ENCODE measurements at places on chromosomes 1 and 21.

- DNase-seq, result peak; percentile 19
Observed at GRCh38 chr1:11784993-11785769, 20.6 kb downstream of the MTHFR start.

DNA sequence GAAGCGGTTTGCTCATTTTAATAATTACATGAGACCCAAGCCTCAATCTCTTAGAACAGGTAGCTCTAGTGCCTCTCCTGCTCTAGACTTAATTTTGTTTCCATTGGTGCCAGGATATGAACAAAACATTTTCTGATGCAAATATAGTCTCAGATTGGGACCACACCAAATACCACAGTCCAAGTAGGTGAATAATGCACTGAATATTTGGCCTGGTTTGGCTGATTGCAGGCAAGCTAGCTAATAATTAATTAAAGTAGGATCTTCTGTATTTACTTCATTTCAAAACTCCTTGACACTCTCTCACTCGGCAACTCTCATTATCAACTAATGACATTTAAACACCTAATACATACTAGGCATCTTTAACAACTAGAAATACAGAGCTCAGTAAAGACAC lies 219.6 kb downstream of the LTN1 start:
- no peak for DNase-seq

DNA sequence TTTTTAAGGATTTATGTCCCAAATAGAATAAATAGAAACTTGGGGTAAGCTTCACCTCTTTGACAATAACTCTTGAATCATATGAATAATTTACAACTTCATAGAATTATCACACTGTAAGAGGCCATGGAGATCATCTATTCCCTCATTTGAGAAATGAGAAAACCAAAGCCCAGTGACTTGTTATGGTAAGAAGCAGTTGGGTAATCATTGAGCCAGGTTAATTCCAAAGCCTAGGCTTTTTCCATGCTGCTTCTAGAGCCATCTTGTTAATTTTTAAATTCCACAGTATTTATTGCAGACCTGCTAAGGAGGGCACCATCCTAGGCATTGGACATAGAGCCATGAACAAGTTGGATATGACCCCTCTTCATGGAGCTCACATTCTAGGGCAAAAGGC lies 160.5 kb downstream of the CDC7 start:
- DNase-seq, result no peak

DNA sequence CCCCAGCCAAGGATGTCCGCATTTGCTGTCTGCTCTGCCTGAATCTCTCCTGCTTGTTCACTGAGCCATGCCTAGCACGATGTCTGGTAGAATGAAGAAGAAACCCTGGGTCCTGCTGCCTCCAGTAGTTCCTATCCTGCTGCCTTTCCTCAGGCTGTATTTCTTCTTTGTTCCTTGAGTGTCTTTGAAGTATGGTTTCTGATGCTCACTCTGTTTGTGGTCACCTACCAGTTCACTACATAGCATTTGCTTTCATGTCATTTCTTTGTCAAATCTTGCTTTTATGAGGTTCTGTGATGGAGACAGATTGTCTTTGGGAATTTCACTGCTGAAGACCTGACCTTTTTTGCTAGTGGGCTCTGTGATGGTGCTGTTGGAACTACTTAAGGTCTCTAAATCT lies 5.9 kb downstream of the UCK2 start:
- no peak for DNase-seq

- no peak for DNase-seq
Observed at GRCh38 chr1:20507248-20507563, 745 bp downstream of the MUL1 start.

DNA sequence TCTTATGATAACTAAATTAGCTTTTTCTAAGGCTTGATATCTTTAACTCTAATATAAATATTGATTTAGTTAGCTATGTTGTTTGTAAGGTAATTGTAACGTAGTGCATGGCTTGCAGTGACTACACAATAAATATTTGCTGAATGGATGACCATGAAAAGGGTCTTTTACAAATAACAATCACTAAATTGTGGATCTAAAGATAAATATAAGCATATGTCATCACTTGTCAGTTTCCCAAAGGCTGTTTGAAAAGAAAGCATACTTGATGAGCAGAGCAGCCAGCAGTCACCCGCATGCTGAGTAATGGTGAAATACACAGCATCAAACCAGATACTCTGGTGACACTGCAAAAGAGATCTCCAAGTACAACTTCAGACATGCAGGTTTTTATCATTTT lies 92.5 kb upstream of the FMN2 start:
- DNase-seq, result no peak

- no peak for DNase-seq
Observed at GRCh38 chr1:191910245-191910644, 248.0 kb upstream of the RGS18 start.

DNA sequence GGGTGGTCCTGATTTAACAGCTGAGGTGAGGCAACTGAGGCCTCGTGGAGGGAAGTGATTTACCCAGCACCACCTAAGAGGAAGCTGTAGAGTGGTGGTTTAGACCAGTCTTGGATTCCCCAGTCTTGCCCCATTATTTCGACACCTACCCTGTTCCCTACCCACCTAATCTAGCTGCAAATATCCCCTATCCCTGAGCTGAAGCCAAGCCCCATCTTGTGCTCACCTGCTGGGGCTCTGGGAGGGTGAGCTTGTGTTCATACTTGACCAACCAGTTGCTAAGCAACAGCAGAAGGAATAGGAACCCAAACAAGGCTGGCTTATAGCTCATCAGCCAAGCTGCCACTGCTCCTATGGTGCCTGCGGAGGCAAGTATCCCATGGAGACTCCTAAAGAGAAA lies 2.0 kb downstream of the TEX46 start:
- no peak for DNase-seq

DNA sequence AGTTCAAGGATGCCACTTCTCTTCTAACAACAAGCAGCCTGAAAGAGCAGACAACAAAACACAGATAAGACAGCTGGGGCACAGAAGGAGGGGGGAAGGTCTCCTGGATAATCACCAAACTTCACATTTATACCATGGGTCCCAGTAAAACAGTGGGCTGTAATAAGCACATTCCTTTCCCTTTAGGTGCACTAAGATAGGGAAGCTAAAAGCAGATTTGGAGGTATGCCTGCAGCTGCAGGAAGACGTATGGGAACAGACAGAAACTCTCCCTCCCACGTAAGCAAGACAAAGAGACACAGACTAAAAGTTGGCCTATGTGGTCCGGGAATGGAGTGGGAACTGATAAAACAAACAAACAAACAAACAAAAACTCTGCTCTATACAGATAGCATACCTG lies 612.1 kb downstream of the MRPL39 start:
- no peak for DNase-seq

- DNase-seq, result no peak
Observed at GRCh38 chr1:72013161-72013560, 269.2 kb downstream of the NEGR1 start.

GRCh38 chr1:22052115-22053016 lies at the start of gene CDC42:
TSS of gene CDC42 (plus strand) at chr1:22052709. CDS start at chr1:22078479, 25,770 bp downstream.
- peak; percentile 86 for DNase-seq

DNA sequence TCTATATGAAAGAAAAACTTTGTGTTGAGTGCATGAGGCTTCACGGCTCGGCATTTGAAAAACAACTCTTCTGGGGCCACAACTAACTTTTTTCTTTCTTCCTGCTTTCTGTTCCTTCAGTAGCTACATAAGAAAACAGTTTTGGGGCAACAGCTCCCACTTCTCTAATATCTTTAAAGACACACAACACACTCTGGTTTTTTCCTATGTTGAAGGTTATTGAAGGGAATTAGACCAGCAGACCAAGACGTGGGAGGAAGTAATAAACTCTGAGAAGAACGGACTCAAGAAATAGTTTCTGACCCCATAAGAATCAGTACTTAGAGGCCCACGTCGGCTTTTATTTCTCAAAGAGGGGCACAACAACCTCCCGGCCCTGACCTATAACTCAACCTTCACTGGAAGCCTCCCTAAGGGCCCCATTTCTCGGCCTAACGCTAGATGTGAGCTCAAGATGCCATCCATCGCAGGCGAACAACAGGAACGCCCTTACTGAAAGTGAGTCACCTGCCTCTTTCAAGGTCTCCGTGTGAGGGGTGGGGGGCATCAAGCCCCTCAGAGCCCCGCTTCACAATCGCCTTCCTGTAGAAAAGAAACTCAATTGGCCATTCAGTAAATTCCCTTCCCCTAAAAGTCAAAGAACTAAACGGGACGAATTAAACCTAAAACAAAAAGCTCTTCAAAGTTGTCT lies 844 bp downstream of the ZMYM6 start:
- no peak for DNase-seq

DNA sequence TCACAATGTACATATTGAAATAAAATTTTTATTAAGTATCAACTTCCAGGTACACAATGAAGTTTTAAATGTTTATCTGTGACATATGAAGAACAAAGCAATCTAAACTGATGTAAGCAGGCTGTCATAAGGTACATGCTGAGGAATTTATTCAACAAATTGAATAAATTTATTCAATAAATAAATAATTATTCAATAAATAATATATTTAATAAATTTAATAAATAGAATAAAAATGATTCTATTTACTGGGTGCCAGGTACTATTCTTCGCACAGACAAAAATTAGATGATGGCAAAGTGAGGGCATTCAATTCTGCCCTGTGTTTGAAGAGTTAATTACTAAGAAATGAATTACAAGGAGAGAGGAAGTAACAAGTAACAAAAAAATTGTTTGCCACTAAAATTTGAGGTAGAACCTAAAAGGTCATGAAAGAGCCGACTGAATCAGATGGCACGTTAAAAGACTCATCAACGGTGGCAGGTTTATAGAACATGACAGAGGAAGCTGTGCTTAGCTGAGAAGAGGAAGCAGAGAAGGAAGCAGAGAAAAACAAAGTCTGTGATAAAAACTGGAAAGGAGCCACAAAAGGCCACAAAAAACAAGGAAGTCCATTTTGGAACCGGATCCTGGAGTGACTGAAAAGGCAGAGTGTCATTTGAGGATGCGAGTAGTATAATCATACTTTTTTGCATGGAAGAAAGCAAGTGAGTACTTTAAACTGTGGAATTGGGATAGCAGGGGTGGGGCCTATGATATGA lies 2.2 kb upstream of the USP24 start:
- no peak for DNase-seq

DNA sequence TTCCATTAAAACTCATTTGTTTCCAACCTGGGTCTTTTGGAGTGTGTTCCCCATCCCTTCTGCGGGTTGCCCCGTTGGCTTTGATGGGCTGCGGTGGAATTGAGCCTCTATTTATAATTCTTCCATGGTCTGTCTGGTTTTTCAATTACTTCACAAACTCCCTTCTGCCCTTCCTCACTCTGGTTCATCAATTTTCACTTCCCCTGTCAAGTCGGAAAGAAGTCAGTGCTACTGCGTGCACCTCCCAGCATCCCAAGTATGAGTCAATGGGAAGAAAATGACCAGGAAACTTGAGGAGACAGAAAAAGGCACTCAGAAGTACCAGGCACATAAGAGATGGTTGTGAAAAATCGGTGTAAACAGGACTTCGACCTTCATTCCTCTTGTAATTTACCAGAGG lies 126.2 kb downstream of the KAZN start:
- no peak for DNase-seq

DNA sequence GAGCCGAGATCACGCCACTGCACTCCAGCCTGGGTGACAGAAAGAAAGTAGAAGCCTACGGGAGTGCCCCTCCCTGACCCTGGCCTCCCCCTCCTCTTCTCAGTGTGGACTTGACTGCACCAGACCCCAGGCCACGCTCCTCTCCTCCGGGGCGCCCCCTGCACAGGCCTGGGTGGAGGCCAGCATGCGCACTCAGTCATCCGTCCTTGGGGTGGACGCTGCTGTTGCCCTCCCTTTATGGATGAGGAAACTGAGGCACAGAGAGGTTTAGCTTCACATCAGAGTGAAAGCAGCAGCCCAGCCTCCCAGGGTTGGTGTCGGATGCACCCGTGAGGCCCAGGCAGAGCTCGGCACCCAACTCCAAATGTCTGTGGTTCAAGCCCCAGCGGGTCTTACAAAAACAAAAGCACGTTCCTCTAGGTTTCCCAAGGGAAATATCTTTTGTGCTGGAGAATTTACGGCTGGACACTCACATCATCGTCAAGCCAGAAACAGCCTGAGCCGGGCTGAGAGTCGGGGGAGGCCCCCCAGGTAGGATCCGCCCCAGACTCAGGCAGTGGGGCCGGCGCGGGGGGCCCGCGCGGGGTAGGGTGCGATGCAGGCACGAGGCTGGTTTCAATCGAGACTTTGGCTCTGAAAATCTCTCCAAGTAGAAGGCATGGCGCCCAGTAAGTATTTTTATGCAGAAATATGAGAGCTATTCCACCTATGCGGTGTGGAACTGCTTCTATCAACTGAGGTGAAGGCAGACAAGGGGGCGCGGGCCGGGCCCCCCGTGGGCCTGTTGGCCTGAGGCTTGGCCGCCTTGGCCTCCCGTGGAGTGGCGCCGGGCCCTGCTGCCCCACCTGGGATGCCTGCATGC lies 36.6 kb downstream of the MORN1 start:
- DNase-seq, result no peak

GRCh38 chr1:94438692-94439276 lies 20.6 kb downstream of the ABCD3 start:
- DNase-seq, result no peak

DNA sequence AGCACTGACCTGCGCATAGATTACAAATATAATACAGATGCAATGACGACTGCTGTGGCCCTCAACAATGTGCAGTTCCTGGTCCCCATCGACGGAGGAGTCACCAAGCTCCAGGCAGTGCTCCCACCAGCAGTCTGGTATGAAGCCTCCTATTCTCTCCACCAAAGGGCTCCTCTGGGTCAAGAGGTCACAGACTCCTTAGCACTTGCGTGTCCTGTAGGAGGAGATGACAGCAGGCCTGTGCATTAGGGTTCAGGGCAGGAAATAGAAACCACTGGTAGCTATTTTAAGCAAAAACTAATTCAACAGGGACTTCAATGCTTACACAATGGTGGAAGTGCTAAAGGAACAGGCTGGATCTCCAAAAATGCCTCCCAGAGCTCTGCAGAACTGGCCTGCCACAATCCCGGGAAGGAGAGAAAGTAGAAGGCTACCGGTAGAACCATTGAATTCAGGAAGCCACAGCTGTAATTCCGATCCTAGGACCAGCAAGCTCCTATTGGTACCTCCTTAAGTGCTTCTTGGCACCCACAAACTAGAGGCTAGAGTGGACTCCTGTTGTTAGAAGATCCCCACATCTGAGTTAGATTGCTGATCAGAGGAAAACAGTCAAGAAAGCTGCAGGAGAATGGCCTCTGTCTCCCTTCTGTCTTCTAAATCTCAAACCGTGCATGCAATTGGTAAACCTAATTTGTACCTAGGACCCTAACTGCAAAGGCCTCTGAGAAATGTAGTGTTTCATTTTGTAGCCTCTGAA lies 12.7 kb upstream of the DYNLT5 start:
- no peak for DNase-seq

DNA sequence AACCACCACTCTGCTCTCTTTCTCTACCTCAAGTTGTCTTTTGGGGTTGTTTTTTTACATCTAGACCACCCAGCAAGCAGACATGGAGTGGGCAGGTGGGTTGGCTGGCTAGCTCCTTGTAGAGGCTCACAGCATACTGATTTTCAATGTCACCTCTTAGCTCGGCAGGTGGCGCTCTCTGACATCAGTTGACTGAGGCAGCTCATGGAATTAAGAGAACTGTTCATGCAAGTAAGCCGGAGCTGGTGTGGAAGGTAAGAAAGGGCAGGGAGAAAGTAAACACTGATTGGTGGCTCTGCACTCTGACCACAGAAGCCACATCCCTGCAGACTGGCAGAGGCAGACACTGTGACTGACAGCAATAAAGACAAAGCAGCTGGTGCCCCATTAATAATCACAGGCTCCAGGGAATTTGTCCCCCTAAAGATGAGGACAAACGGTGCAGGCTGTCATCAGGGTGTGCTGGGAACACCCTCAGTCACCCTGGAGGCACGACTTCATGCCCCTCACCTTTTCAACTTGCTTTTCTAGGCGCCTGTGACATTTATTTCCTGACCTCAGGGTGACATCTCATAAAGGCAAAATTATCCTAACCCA lies 226.8 kb downstream of the LMX1A start:
- DNase-seq, result peak; percentile 51

- no peak for DNase-seq
Observed at GRCh38 chr1:3322450-3323020, 131.9 kb upstream of the ARHGEF16 start.
